ENCODE measurements at places on chromosomes 2 and 18. TPM values are rescaled to one million over a fixed set of nuclear protein-coding genes. Genes with fewer than 3 reads are reported as not detected.

CCDC141 gene
- total RNA-seq: 3.9 TPM

CLASP1 gene
- 81.8 TPM for total RNA-seq

DNAH7 gene
- total RNA-seq: 0.71 TPM

EPC2 gene
- total RNA-seq: 42.7 TPM

KCNG3 gene
- 0.24 TPM for total RNA-seq

VSNL1 gene
- not detected for total RNA-seq

FBLN7 gene
- total RNA-seq: 6.1 TPM
